SJSA1 (cell line): ENCODE measurements at places on chromosomes 13 and 19. TPM values are rescaled to one million over a fixed set of nuclear protein-coding genes. Genes with fewer than 3 reads are reported as not detected.
A peak's percentile ranks its signal among the peaks of the same experiment; 100 is the strongest.

DNA sequence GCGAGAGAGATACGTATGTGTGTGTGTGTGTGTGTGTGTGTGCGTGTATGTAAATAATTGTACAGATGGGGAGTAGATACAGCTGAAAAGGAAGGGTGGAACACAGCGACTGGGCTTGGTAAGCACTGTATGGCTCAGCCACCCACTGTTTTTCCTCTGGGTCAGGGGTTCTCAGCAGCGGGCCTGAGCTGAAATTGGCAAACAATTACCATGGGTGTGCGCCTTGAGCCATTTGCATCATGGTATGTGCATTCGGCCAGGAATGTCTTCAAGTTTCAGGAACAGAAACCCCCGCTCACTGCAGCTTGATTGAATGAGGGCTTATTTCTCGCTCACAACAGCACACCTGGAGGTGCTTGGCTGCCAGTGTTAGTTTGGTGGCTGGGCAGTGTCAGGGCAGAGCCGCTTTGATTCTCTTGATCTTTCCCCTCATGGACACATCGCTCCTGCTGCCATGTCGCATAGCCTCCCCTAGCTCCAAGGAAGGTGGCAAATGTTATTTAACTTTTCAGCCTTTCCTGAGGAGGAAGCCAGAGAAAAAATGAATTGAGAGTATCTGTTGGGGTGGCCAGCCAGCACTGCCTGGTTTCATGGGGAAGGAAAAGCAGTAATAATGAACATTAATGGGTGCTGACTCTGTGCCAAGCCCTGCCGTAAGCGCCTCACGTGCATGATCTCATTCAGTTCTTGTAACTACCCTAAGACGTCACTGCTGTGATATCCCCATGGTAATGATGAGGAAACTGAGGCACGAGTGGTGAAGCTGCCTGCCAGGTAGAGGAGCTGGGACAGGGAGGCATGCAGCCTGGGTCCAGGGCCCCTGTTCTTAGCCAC is 126.9 kb downstream of the SIPA1L3 start:
- DNase-seq = no peak
- no peak overlapping the region for H3K27ac ChIP-seq
- H3K4me3 ChIP-seq = no peak overlapping the region
- peaks cover 12% of the 10 kb centered on the region; the same call in 1 of the 2 replicates for H3K4me1 ChIP-seq
- no peaks in the 10 kb centered on the region for H3K27me3 ChIP-seq
- H3K36me3 ChIP-seq = peaks cover 11% of the 10 kb centered on the region; the same call in 1 of the 2 replicates

Gene DCT
- total RNA-seq = not detected in 2 replicates

- H3K4me3 ChIP-seq = peak overlapping the region; percentile 53
- no peaks in the 10 kb centered on the region for H3K36me3 ChIP-seq
- peak; percentile 98 for DNase-seq
- H3K27ac ChIP-seq = peak overlapping the region; percentile 83
- H3K27me3 ChIP-seq = no peaks in the 10 kb centered on the region
Measured at GRCh38 chr19:48720613-48721296, 1.2 kb upstream of the MAMSTR start.

GRCh38 chr13:25688536-25688935 is 316.8 kb downstream of the ATP8A2 start:
- H3K27me3 ChIP-seq = no peaks in the 10 kb centered on the region
- no peak overlapping the region for H3K4me3 ChIP-seq
- no peaks in the 10 kb centered on the region for H3K36me3 ChIP-seq
- DNase-seq = no peak
- no peak overlapping the region for H3K27ac ChIP-seq
- H3K4me1 ChIP-seq = no peaks in the 10 kb centered on the region

Gene ZNF77
- total RNA-seq = 4.5 and 5.6 TPM in 2 replicates

- DNase-seq = no peak
- H3K27ac ChIP-seq = no peak overlapping the region
- no peaks in the 10 kb centered on the region for H3K4me1 ChIP-seq
- no peak overlapping the region for H3K4me3 ChIP-seq
Measured at GRCh38 chr13:106496072-106496997, 39.1 kb downstream of the EFNB2 start.
